ENCODE measurements at places on chromosomes 1 and 21. TPM values are rescaled to one million over a fixed set of nuclear protein-coding genes. Genes with fewer than 3 reads are reported as not detected.

NBPF4 gene
- total RNA-seq, result 0.16 TPM

C1QB gene
- 4.8 TPM for total RNA-seq

PM20D1 gene
- total RNA-seq, result not detected

MAEL gene
- total RNA-seq, result 1.4 TPM

MYBPHL gene
- total RNA-seq, result not detected

CYP4Z1 gene
- total RNA-seq, result 0.47 TPM

ANKRD13C gene
- total RNA-seq, result 108 TPM

LCE1E gene
- total RNA-seq, result not detected

SMYD2 gene
- total RNA-seq, result 51.6 TPM

C2CD4D gene
- 0.16 TPM for total RNA-seq

GUCA2A gene
- not detected for total RNA-seq

AGBL4 gene
- 3.4 TPM for total RNA-seq

NBPF8 gene
- total RNA-seq, result 5.5 TPM

ZFP69B gene
- total RNA-seq, result 22.0 TPM

KHDRBS1 gene
- 87.2 TPM for total RNA-seq

SESN2 gene
- 5.1 TPM for total RNA-seq

GAS5 gene
- 605 TPM for total RNA-seq

LMOD1 gene
- 0.47 TPM for total RNA-seq

C1orf53 gene
- not detected for total RNA-seq

OR14C36 gene
- total RNA-seq, result not detected

FCRL2 gene
- not detected for total RNA-seq

ANGPTL7 gene
- total RNA-seq, result not detected

OR2L13 gene
- total RNA-seq, result 3.4 TPM

KRTAP7-1 gene
- total RNA-seq, result not detected

ADAMTS5 gene
- total RNA-seq, result 1.4 TPM

CD1B gene
- not detected for total RNA-seq

TSPAN2 gene
- 28.5 TPM for total RNA-seq

SPRR5 gene
- not detected for total RNA-seq

SPRR3 gene
- 1.6 TPM for total RNA-seq

NDUFS2 gene
- total RNA-seq, result 85.2 TPM

CLDN19 gene
- not detected for total RNA-seq

PLA2G2A gene
- total RNA-seq, result not detected

COL6A1 gene
- total RNA-seq, result 41.0 TPM

ADGRL4 gene
- total RNA-seq, result 3.1 TPM

Measured in occipital lobe (tissue), 3 donors.